ENCODE measurements at places on chromosomes 6 and 20. TPM values are rescaled to one million over a fixed set of nuclear protein-coding genes. Genes with fewer than 3 reads are reported as not detected.

TP53INP2 gene
- total RNA-seq, result 8.6 TPM

DNA sequence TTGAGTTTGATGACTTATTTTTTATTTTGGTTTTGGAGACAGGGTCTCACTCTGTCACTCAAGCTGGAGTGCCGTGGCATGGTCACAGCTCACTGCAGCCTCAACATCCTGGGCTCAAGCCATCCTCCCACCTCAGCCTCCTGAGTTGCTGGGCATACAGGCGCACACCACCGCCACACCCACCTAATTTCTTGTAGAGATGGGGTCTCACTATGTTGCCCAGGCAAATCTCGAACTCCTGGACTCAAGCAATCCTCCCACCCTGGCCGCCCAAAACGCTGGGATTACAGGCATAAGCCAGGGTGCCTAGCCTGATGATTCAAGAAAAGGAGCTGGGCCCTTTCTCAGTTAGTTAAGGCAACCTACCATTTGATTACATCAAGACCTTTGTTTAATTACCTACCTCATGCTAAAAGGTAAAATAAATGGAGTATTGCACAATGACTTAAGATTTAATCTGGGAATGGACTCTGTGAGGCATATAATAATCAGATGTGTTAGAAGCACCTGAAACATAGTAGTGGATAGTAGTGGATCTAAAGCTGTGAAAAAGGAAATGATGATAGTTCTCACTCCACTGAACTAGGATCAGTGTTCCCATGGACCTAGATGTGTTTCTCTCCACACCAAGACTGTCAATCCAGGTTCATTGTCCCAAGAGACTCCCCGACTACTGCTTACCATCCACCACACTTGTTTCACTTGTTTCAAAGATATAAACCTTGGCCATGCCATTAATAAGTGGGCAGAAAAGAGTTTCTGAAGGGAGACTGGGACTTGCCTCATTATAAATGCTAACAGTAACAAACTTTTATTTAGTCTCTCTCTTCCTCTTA lies 2.1 kb downstream of the TNFRSF21 start:
- no peak for DNase-seq

DNA sequence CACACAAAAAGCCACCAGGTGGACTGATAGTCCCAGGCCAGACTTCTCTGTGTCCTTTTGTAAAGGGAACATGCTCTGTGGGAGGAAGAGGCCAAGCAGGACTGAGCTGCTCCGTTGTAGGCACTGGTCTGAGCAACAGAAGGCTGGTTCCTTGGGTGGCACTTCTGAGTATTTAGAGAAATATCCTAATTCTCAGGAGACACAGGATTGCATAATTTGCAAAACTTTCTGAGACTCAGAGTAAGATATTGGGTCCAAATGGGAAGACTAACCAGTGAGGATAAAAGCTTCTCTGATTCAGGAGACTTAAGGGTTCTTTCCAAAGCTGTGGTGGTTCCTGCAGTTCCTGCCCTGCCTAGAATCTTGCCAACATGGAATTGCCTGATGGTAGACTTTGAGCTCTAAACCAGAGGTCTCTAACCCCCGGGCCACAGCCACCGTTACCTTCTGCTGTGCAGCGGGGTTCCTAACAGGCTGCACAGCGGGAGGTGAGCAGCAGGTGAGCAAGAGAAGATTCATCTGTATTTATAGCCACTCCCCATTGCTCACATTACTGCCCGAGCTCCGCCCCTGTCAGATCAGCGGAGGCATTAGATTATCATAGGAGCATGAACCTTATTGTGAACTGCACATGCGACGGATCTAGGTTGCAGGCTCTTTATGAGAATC lies 107.0 kb downstream of the OLIG3 start:
- DNase-seq, result no peak

GRCh38 chr6:127180426-127180825 lies 62.0 kb downstream of the RSPO3 start:
- no peak for DNase-seq

- no peak for DNase-seq
Measured at GRCh38 chr6:16367571-16367970, 129.2 kb downstream of the GMPR start.

- DNase-seq, result no peak
Measured at GRCh38 chr6:18457065-18457737, 70.1 kb downstream of the RNF144B start.

GRCh38 chr6:44966449-44967092 lies 361.6 kb upstream of the RUNX2 start:
- DNase-seq, result no peak

GRCh38 chr6:153595903-153596302 lies 443.1 kb upstream of the OPRM1 start:
- no peak for DNase-seq

DNA sequence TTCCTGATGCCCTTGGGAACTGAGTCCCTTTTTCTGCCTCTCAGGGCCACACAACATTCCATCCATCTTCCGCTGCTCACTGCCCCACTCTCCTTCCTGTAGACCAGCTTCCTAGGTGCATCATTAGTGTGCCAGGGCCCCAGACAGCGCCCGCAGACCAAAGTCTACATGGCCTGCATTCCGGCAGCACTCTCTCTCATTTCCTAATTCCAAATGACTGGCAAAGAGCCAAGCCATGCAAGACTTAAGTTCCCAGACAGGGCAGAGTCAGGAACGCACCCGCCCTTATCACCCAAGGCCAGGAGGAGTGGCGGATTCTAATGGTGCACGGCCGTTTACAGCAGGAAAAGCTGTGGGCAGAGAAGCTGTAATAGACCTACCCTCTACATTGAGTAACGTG lies 159.8 kb upstream of the ARID1B start:
- DNase-seq, result no peak

IL22RA2 gene
- total RNA-seq, result not detected

DNA sequence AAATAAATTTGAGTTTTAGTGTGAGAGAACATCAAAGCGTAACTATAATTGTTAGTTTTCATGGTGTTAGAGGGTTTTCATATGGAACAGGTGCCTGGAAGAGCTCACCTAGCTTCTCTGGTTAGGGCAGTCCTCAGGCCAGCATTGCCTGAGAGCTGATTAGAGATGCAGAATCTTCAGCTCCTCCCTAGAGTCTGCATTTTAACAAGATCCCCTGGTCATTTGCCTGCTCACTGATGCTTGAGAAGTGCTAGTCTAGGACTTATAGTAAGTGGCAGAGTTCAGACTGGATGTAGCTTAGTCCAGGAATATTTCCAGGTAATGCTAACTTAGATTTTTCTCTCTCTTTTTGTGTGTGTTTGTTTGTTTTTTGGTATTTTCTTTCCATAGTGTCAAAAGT lies 21.7 kb upstream of the SMIM26 start:
- no peak for DNase-seq

ZNF341 gene
- 1.7 TPM for total RNA-seq

- DNase-seq, result no peak
Measured at GRCh38 chr20:44282192-44282591, 28.8 kb downstream of the FITM2 start.

DNA sequence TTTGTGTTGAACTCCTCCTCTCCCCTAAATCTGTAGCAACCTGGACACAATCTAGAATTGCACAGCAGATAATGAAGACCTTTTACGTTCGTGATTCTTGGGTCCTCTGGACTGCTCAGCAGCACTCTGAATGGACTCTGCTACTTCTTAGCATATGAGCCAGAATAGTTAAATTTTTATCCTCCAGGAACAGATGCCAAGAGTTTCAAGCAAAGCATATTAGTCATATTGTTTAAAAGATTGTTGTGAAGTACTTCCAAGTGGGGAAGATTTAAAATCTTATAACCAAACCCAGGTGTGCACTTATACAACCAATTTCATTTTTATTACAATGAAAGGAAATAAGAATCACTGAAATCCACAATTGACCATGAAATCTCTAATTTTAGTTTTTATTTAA lies 118.9 kb upstream of the EXOC2 start:
- no peak for DNase-seq

GRCh38 chr6:36924778-36925374 lies 29.7 kb upstream of the PI16 start:
- DNase-seq, result no peak

EMILIN3 gene
- total RNA-seq, result not detected

- DNase-seq, result no peak
Measured at GRCh38 chr6:167493976-167494697, 169.3 kb downstream of the TTLL2 start.

PLA2G7 gene
- total RNA-seq, result 1.0 TPM

DNA sequence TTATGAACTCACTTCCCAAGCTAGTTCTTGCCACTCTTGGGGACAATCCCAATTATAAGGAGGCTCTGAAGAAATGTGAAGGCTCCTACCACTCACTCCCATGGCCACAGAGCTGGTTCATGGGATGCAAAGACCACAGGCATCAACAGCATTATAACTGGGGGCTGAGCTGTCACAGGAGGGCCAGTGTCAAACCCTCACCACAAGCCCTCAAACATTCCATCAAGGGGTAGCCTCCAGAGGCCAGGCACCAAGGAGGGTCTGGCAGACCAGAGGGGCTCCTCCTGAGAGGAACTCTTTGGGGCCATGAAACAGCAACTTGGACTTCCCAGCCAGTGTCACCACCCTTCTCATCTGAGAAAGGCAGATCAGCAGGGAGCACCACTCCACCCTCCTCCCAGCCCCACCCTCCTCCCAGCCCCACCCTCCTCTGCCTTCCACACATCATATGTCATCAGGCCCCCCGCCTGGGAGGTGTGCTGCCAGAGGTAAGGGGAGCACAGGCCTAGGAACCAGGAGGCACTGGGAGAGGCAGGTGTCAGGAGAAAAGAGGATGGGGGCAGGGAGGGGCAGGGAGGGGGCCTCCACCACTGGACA lies 1.2 kb upstream of the TSPO2 start:
- DNase-seq, result no peak

TAGAP gene
- 5.7 TPM for total RNA-seq

- DNase-seq, result no peak
Measured at GRCh38 chr6:31814677-31815024, 432 bp downstream of the HSPA1L start.

DNA sequence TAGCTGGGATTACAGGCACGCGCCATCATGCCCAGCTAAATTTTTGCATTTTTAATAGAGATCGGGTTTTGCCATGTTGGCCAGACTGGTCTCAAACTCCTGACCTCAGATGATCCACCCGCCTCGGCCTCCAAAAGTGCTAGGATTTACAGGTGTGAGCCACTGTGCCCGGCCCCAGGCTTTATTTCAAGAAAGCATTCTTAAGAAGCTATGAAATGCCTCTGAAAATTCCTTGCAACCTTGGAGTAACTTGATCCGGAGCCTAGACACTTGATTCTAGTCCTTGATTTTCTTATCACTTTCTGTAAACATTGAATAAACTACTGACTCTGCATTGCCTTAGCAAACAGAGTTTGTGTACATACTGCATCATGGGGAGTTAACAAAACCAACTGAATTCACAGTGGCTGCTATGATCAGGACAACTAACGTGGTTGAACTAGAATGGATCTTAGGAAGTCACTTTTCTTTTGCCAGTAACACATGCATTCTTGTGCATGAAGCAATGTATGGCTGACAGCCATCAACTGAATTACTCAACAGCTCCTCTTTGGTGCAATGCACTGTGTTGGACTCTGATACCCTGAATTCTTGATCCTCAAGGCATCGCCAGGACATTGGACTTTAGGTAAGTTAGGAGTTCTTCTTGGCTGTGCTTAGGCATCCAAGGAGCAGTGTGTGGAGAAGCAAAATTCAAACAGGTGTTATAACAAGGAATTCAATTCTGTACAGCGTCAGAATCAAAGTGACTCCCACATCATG lies 102.8 kb upstream of the TMEM170B start:
- no peak for DNase-seq

DNA sequence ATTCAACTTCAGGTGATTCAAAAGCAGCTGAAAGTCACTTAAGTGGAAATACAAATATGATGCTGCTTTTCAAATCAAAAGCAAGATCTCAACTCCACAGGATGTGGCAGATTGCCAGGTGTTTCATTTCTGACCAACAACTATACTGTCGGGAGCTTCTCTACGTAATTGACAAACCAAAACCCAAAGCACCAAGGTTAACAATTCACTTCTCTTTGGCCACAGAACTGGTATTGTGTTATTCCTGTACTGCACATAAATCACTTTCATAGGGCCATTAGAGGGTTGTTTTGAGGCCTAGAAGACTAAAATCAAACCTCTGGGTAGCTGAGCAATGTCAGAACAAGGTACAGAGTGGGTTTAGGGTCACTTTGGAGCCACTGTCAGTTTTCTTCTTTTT lies 169.7 kb downstream of the HAO1 start:
- no peak for DNase-seq

DNA sequence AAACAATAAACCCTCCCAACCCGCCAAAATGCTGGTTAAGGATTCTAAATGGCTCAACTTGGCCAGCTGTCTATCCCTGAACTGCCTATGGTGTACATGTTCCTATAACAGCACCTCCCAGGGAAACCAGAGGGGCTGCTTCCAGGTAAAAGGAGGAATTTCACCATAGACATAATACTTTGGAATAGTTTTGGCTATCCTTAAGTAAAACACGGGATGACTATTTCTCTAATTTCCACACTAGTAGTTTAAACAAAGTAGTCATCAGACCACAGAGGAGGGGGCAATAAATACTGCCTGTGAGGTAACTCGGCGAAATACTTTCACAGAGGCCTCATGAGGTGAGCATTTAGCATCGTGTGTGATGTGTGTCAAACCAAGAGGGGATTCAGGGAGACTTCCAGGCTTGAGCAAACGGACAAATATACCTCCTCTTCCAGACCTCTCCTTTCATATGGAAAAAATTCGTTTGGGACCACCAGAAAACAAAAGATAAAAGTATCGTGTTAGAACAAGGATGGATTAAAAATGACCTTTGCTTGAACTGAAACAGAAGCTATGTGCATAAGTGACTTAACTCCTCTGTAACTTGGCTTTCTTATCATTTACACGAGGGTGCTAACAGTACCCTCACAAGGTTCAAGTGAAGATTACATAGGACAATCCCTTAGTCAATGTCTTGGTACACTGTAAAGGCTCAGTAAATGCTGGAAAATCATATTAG lies 1.0 kb upstream of the XRN2 start:
- no peak for DNase-seq

ETV7 gene
- total RNA-seq, result 5.9 TPM

- DNase-seq, result no peak
Measured at GRCh38 chr6:82030761-82031503, 216.6 kb downstream of the IBTK start.

DNA sequence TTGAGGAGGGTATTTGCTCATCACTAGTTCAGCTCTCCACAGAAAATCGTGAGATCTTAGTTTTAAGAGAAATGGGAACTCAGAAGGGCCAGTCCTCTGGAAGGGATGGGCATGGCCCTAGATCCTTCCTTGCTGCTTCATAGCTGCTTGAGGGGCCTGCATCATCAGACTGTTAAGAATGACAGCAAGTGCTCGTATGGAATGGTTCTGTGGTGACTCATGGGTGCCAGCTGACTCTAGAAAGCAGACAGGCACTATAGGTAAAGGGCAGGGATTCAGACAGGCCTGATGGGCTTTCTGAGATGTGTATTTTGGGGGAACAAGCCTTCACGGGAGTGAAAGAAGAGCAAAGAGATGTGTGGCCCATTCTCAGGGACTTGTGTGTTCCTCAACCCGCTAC lies 90.8 kb downstream of the MYLK4 start:
- no peak for DNase-seq

- no peak for DNase-seq
Measured at GRCh38 chr6:87724983-87725811, 23.2 kb upstream of the AKIRIN2 start.

- DNase-seq, result no peak
Measured at GRCh38 chr20:15916623-15917022, 656.6 kb downstream of the KIF16B start.

GRCh38 chr6:24397631-24398030 lies 5.1 kb upstream of the MRS2 start:
- no peak for DNase-seq

Data from omental fat pad (tissue), 4 donors.